ENCODE measurements at places on chromosomes 2 and 18.

GRCh38 chr2:181183878-181184542 lies 203.6 kb downstream of the UBE2E3 start:
- no peak for DNase-seq

DNA sequence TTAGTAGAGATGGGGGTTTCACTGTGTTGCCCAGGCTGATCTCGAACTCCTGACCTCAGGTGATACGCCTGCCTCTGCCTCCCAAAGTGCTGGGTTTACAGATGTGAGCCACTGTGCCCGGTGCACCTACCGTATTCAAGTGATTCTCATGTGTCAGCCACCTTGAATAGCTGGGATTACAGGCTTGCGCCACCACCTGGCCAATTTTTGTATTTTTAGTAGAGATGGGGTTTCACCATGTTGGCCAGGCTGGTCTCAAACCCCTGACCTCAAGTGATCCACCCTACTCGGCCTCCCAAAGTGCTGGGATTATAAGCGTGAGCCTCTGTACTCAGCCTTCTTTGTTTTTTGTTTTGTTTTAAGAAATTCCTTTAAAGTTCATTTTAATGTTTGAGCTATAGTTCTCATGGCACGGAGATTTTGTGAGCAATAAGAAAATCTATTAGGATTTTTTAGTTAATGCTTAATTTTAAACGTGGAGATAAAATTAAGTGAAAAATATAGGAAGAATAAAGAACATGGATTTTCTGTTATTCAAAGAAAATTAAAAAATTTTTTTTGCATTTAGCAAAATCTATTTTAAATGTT lies 242.6 kb downstream of the PHLPP1 start:
- peak; percentile 25 for DNase-seq

- DNase-seq: peak; percentile 7
Observed at GRCh38 chr2:241844066-241844728, 14.5 kb downstream of the PDCD1 start.

- peak; percentile 92 for DNase-seq
Observed at GRCh38 chr2:84991404-84992160, 20.6 kb downstream of the KCMF1 start.

- no peak for DNase-seq
Observed at GRCh38 chr2:69509011-69509749, 71.9 kb upstream of the NFU1 start.

DNA sequence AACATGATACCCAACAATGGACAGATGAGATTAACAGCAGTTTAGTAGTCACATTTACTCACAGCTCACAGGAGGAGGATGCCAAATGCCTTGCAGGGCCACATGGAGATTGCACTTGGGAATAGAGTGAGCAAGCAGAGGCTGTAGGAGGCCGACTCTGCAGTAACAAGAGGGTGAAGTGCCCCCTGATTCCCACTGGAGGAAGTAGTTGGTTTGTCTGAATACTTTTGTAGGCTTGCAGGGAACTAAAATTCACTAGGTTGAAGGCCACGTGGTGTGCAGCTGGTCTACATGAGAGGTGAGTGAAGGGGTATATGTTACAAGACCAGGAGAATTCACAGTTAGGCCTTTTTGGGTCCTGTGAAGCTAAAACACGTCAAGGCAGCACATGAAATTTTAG lies 419.3 kb upstream of the TNP1 start:
- DNase-seq: peak; percentile 19

- no peak for DNase-seq
Observed at GRCh38 chr18:76412818-76413565, 82.0 kb downstream of the ZNF516 start.

DNA sequence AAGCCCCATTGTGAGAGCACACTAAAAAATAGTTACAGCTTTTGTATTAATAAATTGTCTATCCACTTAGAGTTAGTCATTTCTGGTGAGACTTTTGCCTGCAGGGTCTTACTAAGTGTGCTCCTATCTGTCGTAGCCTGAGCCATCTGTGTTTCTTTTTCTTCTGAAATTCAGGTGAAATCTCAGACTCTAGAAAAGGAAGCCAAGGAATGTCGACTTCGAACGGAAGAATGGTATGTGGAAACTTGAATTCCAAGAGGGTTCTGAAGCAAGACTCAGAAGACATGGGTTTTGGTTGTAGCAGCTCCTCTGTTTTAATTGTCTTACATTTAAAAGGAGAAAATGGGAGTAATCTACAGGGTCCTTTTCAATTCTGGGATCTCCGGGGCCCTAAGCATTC lies 70.0 kb upstream of the STON1 start:
- no peak for DNase-seq

DNA sequence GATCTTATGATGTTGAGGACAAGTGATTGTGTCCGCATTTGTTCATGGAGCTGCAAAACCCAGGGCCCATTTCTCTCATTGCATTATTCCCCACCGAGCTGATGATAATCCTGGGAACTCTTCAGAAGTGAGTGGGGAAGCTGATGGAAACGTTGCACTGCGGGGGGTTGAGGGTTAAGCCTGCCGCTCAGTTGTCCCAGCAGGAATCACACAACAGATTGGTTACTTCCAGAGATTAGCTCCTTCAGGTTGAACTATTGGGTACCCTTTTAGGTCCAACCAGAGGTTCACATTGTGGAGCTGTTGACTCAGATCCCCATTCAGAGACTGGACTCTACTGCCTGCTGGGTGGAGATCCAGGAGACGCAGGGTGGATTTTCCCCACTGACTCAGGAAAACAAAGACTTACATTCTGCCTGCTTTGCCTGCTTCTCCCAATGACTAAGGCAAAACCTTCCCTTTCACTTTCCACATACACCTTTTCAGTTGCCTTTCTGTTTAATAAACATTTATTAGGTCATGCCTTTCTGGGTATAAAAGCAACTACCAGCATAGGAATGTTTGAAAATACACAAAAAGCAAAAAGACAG lies 286.4 kb downstream of the TXNL1 start:
- DNase-seq: no peak

GRCh38 chr18:23479829-23480505 lies 23.3 kb upstream of the RMC1 start:
- DNase-seq: no peak

DNA sequence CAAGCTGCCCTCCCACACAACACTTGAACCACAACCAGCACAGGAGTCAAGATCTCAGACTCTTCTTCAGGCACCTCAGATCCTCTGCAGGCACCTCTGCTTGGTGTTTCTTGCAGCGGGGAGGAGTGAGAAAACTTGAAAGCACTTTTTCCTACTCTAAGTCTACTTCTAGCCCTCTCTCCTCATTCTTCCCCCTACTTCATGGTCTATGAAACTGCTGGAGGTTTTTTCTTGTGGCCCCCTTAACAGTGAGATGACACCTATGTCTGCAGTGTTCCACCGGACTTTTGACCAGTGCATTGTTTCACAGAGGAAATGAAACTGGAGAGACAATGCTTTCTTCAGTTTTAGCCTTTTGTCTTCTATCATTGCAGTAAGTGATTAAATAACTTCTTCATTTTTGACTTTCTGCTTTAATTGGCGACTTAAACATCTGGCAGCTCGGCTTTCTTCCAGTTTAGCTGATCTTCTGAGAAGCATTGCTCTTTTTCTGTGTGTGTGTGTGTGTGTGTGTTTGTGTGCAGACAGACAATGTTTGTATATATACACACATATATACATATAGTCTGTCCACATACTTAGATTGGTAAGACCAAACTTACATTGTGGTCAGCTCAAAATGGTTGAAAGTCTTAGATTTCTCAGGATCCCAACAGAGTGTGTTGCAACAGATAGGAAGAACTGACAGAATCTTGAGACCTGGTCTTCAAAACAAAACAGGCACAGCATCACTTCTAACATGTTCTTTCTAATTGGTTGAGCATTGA lies 1474.0 kb upstream of the TMEFF2 start:
- DNase-seq: no peak
